ENCODE measurements at places on chromosomes 1 and 21.

DNA sequence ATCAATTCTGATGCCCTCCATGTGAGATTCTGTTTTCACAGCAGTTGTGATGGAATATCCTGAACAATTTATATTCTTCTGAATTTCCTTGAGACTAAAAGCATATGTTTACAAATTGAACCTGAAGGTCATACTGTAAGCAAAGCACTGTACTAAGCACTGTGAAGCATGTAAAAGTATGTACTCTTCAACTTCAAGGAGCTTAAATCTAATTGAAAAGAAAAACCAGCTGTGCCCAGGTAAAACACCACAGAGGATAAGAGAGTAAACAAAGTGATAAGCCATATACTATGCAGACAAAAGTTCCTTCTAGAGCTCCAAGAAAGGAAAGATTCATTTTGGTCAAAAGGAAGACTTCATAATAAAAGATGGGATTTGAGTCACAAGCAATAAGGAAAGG lies 71.9 kb downstream of the TTLL7 start:
- no peak for DNase-seq

- no peak for DNase-seq
Measured at GRCh38 chr1:1858382-1859086, 32.4 kb downstream of the GNB1 start.

- peak; percentile 62 for DNase-seq
Measured at GRCh38 chr1:203663294-203663693, 36.7 kb downstream of the ATP2B4 start.

DNA sequence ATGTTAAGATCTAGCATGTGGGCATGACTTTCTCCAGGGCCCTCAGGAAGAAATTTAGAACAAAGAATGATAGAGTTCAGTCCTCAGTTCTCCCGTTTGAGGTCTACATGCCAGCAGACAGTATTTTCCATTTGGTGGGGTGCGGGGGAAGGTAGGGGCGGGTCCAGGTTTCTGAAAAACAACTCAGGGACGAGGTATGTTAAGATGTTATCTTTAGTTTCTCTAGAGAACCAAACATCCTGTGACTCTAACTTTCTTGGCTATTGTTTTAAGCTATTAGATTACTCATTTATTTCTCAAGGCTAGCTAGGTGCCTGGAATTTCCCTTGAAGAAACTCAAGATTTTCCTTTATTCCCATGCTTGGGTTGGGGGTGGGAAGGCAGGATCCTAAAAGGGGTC lies 42.3 kb upstream of the SYT14 start:
- DNase-seq = peak; percentile 51

DNA sequence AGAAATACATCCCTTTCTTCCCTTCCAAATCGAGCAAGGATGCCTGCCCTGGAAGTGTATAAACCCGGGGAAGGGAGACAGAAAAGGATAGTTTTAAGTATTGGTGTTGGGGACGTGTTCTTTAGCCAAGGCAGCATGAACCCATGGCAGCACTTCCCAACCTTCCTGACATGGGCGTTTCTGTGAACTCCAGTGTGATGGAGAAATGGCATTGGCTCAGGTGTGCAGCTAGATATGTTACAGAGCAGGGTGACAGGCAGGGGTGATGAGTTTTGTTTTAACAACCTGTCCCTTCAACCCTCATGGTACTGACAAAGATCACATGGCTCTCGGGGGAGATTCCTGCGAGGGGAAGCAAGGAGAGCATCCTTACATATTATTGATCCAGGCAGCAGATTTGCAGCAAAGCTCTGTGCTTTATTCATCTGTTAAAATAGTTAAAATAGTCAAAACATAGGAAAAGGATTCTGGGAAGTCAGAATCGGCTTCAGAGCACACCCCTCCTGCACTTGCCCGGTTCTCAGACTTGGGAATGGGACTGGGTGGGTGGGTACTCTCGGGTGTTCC lies 4.0 kb downstream of the MX1 start:
- DNase-seq = no peak

DNA sequence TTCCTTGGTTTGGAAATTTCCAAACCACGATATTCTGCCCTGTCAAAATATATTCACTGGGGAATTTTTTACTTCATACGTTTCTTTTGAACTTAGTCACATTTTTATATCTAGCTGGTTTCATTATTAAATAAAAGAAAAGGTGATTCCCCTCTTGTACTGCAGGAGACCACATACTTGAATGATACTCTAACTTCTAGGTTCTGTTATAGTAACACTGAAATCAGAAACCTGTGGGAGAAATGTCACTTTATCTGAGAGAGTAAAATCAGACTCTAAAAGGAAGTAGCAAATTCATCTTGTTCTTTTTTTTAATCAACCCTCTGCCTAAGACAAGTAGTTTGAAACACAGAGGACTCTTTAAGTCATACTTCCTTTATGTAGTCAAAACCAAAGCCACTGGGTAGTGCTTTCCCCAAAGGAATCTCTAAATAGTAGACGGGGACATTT lies 34.4 kb downstream of the MRPL39 start:
- DNase-seq = no peak

DNA sequence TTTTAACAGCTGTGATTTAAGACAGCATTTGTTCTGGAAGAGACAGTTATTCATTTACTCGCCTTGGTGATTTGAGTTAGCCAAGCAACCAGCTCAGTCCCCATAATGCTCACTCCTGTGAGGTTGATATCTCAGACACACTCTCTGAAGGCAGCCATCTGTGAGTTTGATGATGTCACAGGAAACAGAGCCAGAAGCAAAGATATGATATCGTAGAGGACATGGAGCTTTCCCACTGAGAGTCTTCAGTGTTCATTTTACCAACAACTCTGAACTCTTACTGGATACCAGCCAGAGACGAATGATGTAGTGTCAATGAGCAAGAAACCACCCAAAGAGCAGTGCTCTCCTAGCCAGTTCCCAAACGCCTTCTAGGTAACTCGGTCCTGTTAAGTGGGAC lies 219.4 kb downstream of the SLC35F3 start:
- DNase-seq = no peak

GRCh38 chr1:3811595-3811911 lies 15.3 kb upstream of the LRRC47 start:
- no peak for DNase-seq

DNA sequence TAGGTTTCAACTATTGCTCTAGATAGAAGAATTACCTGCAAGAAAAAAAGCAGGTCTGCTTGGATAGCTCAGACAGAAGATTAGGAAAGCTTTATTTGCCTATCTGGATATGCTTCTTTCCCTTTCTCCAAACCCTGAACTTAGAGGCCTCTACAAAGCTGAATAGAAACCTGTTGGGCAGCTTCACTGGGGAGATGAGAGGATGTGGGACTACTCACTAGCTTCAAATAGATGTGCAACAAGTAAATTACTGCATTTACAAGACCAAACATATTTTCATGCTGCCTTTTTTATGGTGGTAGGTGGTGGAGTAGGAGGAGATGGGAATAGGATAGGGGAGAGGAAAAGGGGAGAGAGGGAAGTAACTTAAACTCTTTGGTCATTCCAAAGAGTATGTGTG lies 6.4 kb downstream of the CLCA2 start:
- no peak for DNase-seq
